Stimulated activated CD8-positive, alpha-beta memory T cell treated with anti-CD3 and anti-CD28 coated beads, Interleukin-4, amount 100 ng/mL, for 1 hour (primary cell): ENCODE measurements at places on chromosomes 2 and 18.

- no peak for DNase-seq
These were observed 64.3 kb downstream of the ACKR3 start for GRCh38 chr2:236633775-236634560.

- no peak for DNase-seq
These were observed 4.7 kb downstream of the MYOM1 start for GRCh38 chr18:3214855-3215637.

- DNase-seq = no peak
These were observed 324.2 kb downstream of the LNPK start for GRCh38 chr2:175677880-175678279.

DNA sequence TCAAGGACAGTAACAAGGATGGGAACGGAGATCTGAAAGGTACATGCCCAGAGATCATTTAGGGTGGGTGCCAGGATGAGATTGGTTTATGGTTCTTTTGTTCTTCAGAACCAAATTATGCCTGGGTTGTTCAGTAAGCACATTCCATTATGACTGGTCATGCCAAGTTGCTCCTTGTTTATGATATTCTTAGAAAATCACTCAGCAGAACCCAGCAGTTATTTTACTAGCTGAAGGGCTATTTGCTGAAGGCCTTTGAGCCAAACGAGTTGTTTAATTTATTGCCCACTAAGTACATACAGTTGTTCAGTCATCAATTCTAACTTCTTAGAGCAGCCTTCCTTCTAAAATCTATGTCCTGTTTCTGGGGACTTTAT, 635 bp downstream of the SLC3A1 start:
- DNase-seq = no peak

DNA sequence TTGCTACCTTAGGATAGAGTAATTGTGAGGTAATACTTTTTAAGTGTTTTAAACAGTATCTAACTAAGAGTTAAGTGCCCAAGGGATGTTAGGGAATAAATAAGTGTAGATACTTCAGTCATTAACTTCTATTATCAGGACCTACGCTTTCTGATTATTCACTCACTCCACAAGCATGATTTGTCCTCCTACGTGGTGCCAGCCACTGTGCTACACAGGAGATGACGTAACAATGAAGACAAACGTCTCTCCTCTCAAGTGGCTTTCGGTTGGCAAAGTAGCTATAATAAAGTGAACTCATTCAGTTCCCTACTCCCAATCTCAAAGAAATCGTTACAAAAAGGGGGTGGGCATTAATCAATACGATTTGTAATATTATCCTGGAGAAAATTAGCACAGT, 100.9 kb upstream of the SETBP1 start:
- no peak for DNase-seq

DNA sequence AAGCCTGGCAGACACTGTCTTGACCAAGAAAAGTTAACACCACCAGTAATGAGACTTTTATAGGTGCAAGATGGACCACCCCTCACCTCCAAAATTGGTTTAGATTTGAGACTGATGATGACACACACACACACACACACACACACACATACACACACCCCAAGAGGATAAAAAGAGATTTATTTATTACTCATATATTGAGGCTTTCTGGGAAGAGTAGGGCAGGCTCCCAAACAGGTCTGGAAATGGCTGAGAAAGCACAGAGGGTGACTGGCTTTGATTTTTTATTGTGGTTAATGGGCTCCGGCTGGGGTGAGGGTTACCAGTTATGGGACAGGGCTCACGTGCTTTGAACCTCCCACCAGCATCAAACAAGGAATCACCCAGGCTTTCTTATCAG, 54.2 kb upstream of the ADAM23 start:
- no peak for DNase-seq

- DNase-seq = no peak
These were observed 12.4 kb upstream of the SCG2 start for GRCh38 chr2:223614534-223614933.

- no peak for DNase-seq
These were observed 692 bp upstream of the RAX start for GRCh38 chr18:59273759-59274532.

DNA sequence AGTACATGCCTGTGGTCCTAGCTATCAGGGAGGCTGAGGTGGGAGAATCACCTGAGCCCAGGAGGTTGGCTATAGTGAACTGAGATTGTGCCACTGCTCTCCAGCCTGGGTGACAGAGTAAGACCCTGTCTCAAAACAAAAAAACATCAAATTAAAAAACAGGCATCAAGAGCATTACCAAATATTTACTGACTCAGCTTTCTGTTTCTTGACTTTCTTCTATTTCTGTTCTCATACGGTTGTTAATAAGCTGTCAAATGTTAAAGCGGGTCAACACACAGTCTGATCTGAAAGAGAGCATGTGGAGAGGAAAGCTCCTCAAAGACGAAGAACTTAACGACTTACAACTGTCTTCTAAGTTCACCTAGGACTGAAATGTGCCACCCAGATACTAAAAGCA, 59.0 kb downstream of the ITGB1BP1 start:
- no peak for DNase-seq

DNA sequence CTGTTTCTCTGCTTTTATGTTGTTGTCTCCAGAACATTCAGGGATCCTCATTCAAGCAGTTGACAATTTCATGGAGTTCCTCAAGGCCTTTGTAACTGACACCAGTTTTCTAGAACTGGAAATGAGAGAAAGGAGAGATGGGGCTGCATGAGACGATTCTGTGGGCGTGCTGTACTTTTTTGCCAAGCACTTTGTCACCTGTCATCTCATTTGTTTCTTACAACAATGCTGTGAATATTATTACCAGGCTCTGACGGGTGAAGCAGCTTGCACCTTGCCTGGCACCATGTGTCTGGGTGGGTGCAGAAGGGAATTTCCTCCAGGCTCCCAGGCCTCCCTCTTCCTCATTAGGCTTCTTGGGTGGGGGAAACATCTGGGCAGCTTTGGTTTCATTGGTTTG, 22.2 kb upstream of the ATOH8 start:
- DNase-seq = no peak

- no peak for DNase-seq
These were observed 258.8 kb downstream of the MREG start for GRCh38 chr2:215754546-215754945.

- DNase-seq = no peak
These were observed 24.1 kb downstream of the CIDEA start for GRCh38 chr18:12278215-12278671.

- no peak for DNase-seq
These were observed 7.4 kb downstream of the PMAIP1 start for GRCh38 chr18:59907172-59907571.

DNA sequence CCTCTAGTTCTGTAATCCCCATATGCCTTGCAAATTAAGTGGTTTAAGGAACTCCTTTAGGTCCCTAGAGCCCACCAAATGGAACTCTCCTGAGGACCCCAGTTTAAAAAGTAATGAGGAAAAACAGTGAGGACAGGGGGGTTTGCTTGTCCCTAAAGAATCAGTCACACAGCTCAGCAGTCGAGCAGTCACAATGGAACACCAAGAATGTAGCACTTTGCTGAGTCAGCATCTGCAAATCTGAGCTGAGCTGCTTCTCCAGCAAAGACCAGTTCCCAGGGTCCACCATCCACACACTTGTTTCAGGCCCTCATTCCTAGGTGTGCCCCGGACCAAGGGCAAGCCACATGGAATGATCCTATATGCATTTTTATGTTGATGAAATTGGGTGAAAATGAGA, 46.2 kb upstream of the NEDD4L start:
- no peak for DNase-seq

- no peak for DNase-seq
These were observed 402.6 kb upstream of the ZEB2 start for GRCh38 chr2:144922519-144922918.

DNA sequence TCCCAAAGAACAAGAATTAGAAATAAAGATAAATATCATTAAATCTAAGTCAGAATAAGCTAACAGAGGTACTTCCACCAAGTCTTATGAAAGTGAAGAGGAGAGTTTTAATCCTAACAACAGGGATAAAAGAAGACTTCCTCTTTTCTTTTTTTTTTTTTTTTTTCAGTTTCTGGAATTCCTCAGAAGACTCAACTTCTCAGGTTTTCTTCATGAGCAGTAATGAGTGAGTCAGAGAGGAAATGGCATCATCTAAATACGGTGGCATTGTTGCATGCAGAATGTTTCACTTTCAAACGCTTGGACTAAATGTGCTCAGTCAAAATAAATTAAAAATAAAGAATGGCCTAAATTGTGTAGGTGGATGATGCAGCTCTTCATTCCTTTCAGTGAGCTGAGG, 45.6 kb upstream of the ARHGAP15 start:
- DNase-seq = no peak

GRCh38 chr2:144498277-144498676, 21.6 kb downstream of the ZEB2 start:
- no peak for DNase-seq

DNA sequence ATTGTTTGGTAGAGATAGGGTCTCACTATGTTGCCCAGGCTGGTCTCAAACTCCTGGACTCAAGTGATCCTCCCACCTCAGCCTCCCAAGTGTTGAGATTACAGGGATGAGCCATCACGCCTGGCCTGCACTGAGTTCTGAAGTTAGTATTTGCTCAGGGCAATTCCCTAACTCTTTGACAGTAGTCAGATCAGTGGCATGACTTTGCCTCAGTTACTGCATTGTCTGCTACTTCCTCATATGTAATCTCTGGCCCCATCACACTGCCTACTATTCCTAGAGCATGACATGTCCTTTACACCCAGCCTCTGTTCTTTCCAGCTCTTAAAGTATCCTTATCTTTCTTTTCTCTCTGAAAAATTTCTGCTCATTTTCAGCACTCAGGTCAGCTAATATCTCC, 193.5 kb downstream of the LDLRAD4 start:
- no peak for DNase-seq

DNA sequence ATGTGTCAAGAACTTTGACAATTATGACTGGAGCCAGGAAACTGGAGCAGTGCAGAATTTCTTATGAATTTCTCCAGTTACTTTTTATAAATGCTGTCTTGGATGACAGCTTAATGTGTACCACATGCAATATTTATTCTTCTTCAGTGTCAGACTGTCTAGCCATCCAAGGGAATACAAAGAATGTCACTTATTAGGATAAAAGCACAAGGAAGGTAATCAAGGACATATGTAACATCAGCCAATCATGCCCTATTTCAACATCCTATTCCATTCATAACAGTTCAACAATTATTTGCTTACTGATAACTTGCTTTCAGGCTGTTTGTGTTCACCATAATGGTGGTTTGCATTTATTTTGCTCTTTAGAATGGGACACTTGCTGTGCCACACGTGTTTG, 139.8 kb downstream of the OLA1 start:
- no peak for DNase-seq

- DNase-seq = no peak
These were observed 60.2 kb downstream of the DPP4 start for GRCh38 chr2:162013514-162014475.

GRCh38 chr2:60573251-60573650, 19.8 kb upstream of the BCL11A start:
- DNase-seq = no peak

DNA sequence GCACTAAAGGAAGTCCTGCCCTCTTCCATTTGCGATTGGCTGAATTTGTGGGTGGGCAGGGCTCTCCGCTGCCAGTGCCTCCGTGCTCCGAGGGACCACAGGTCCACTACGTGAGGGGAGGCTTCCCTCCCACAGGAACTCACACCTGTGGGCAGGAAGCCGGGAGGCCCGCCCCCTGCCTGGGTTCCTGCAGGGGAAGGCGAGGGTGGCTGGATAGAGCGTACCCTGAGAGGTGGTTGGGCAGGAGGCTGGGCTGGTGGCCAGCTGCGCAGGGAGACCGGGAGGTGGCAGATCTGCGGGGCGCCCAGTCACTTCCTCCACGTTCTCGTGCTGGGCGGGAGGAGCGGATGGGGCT, 47.0 kb upstream of the PTH2R start:
- DNase-seq = no peak

- no peak for DNase-seq
These were observed 21.7 kb upstream of the CABLES1 start for GRCh38 chr18:23113576-23113975.

DNA sequence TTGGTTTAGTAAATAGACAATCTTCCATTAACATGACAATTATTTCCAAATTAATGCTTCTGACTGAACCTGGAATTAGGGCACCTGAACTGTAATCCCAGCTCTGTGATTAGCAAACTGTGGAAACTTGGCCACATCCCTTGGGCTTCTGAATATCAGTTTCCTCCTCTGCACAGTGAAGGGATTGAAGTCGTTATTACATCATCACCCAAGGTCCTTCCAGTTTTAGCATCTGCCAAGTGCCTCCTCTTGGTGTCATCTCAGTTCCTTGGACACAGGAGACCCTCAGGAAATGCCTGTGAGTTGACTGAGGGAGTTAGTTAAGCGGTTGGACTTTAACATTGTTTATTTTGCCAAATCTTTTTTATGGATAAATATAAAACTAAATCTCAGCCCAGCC, 64.8 kb downstream of the MOGAT1 start:
- no peak for DNase-seq

- no peak for DNase-seq
These were observed 65.1 kb downstream of the TMEM182 start for GRCh38 chr2:102826904-102827303.

DNA sequence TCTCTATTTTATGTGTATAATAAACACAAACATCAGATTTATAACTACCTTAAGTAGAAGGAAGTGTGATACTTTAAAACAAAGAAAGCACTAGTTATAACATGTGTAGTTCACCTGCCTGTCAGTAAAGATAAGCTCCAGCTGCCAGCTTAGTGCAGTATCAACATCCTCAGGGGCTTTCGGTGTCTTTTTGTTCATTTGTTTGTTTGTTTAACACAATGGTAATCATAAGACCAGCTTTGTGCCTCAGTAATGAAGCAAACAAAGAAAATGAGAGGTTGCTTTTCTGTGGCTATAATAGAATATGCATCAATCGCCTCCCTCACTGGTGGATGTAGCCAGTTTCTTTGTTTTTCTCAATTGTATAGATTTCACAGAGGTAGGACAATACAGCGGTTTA, 1499.0 kb upstream of the TMEFF2 start:
- no peak for DNase-seq

DNA sequence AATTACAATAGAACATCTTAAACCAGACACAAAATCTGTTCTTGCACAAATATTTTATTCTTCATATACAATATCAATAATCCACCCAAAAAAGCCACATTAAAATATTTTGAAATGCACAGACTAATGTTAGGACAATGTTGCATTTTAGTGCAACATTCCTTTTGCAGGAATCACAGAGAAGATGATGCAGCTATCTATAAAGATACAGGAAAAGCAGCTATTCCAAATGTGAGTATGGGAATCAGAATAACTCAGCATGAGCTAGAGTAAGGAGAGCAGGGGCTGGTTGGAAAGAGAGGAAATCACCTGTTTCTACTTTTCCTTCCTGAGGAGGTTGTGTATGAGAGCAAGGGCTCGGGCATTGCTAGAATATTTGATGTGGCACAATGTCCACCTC, 4.8 kb downstream of the C2orf66 start:
- no peak for DNase-seq
